Kidney (tissue), 22 donors: ENCODE measurements at places on chromosomes 1 and 21. TPM values are rescaled to one million over a fixed set of nuclear protein-coding genes. Genes with fewer than 3 reads are reported as not detected.

Gene ALX3
- total RNA-seq, result not detected

Gene DCST2
- total RNA-seq, result 1.4 TPM

Gene MEF2D
- 49.3 TPM for total RNA-seq

Gene FCGR1A
- 18.0 TPM for total RNA-seq

Gene SLC22A15
- 9.8 TPM for total RNA-seq

Gene LCE1A
- total RNA-seq, result not detected

Gene DPM3
- total RNA-seq, result 84.4 TPM

Gene TSPAN1
- total RNA-seq, result 578 TPM

Gene SSR2
- total RNA-seq, result 175 TPM

Gene DUSP23
- 128 TPM for total RNA-seq

Gene CLDN19
- total RNA-seq, result 23.2 TPM

Gene CD1C
- total RNA-seq, result 4.8 TPM
